Activated naive CD8-positive, alpha-beta T cell treated with anti-CD3 and anti-CD28 coated beads for 36 hours (primary cell): ENCODE measurements at places on chromosomes 2 and 18. TPM values are rescaled to one million over a fixed set of nuclear protein-coding genes. Genes with fewer than 3 reads are reported as not detected.

DNA sequence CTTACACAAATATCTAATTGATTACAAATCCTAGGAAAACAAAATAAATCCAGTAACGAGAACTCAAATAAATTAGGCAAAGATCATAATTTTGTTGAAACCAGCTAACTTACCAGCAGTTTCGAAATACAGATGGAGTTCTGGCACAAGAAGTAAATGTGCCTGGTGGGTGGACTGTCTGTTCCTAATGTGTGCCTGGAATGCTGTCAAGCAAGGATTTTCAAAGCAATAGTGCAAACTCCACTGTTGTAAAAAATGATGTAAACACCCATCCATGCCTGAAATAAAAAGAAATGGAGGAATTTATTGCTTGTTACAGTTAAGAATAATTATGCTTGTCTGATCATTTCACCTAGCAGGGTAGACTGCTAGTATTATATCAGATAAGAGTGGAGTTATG, 423.9 kb upstream of the MAP2 start:
- DNase-seq = no peak

DNA sequence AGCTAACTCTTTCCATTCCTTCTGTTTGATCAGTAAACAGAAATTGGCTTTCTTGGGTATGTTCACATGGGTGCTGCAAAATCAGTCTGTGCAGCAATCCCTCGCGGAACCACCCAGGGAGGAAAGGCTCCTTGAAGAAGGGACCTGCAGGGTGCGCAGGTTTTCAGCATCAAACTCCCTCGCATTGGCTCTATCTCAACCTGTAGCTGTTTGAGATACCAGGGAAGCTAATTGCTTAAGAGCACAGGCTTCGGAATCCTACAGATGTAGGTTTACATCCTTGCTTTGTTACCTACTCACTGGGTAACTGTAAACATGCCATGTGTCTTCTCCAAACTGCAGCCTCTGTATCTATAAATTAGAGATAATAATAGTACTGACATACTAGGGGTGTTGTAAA, 43.2 kb downstream of the LAMA3 start:
- DNase-seq = no peak

- no peak for DNase-seq
Observed at GRCh38 chr2:104857262-104858005, 3.5 kb downstream of the POU3F3 start.

GRCh38 chr2:30800159-30800558, 7.1 kb downstream of the CAPN13 start:
- no peak for DNase-seq

GRCh38 chr2:113084249-113085000, 16.7 kb downstream of the IL1F10 start:
- DNase-seq = no peak

Gene MOB1A
- 156 TPM for total RNA-seq

DNA sequence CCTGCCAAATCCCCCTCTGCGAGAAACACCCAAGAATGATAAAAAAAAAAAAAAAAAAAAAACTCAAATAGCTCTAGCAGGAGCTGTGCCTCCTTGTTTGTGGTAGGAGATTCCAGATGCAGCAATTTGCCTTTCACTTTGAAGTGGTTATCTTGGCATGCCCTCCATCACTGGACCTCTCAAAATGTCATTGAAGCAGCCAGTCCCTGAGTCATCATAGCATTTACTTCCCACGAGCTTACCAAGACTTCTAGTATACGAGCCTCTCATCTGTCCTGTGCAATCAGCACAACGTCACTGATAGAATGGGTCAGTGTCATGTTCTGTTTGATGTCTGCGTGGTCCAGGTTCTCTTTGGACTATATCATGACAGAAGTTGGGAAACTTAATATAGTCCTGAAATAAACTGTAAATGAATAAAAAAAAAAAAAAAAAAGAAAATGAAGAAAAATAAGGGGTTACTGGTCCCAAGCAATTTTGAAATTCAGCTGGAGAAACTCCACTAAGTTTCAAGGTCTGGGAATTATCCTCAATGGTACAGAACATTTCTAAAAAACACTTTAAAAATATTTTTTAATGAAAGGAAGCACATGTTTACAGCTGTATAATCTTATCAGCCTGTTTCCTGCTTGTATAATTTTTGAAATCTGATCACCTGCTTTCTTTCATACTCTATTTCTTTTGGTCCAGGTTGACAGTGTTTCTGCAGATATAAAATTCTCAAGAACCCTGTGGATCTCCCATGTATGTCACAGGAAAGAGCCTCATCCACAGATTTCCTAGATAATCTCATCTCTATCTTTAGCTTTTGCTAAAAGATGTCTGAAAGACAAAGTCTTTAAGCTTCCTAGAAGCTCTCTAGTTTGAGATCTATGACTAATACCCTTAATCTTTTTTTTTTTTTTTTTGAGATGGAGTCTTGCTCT, 74.1 kb upstream of the EHBP1 start:
- DNase-seq = no peak

- no peak for DNase-seq
Observed at GRCh38 chr18:56739731-56740130, 88.6 kb downstream of the WDR7 start.
